ENCODE measurements at places on chromosomes 11 and 22.

DNA sequence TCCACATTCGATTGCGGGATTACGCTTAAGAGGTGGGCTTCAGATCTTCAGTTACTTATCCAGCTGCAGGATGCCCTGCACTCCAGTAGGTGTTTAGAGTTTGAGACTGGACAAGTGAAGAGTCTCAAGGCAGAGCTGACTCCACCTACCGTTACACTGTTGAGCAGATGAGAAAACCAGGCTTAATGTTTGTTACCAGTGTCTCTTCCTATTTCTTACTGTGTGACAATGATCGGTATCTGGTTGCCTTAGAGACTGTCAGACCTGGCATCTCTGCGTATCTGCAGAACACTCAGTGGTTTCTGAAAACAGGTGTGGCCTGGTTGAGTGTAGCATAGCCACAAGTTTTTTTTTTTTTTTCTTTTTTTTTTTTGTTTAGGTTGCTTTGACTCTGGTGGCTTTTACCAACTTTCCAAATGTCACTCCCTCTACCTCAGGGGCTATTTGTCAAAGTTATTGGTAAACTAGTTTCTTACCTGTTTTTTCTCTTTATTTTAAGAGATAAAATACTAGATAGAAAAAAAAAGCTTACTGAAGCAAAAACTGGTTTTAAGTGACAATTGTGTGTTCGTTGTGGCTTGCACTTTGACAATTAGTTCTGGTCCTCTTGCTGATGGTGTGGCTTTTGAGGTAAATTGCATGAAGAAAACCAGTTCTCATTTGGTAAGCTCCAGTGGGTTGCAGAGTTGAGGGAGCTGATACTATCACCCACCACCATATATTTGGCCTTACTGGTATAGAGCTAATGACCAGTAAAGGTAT, 284.8 kb downstream of the ETS1 start:
- DNase-seq = no peak

DNA sequence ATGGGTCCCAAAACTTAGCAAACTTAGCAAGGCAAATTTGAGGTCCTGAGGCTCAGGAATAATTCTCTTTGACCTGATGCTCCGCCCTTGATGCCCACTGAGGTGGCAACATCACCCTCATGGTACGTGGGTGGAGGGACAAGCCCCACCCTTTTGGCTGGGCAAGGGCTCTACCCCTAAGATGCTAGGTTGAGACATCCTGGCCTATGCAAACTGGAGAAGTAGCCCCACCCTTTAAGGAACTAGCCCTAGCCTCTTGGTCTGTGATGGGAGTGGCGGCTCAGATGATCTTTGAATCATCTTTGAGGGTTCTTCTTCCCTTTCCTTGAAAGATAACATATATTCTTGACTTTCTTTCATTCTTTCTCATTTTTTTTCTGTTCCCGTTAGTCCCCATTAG, 32.9 kb downstream of the CABIN1 start:
- DNase-seq = no peak

DNA sequence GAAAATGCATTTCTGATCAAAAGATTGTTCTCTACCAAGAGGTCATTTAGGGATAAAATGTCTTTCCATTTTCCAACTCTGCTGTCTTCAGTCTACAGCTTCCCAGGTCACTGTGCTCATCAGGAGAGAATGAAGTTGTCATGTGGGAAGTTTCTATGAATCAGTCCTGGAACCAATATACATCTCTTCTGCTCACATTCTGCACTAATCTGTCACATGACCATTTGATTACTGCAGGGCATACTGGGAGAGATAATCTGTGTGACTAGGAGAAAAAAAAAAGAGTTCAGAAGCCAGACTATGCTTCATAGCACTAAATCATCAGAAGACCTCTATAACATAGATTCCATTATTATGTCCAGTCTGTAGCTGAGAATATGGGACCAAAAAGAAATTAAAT, 611.5 kb downstream of the KCNA4 start:
- no peak for DNase-seq

DNA sequence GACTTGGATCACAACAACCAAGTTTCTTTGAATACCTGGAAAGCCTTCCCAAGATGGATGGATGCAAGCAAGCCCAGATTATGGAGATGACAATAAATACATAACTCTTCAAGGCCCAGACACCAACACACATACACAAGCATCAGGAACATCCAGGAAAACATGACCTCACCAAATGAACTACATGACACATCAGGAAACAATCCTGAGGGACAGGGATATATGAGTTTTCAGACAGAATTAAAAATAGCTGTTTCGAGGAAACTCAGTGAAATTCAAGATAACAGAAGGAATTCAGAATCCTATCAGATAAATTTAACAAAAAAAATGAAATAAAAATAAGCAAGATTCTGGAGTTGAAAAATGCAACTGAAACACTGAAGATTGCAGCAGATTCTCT, 659.4 kb downstream of the METTL15 start:
- no peak for DNase-seq

- DNase-seq = peak; percentile 3
Measured at GRCh38 chr11:20363500-20364340, at the start of gene HTATIP2. TSS of gene HTATIP2 (plus strand) at chr11:20363714. CDS start at chr11:20364238, 524 bp downstream.

- no peak for DNase-seq
Measured at GRCh38 chr22:36180928-36181327, 20.4 kb upstream of the APOL3 start.

- DNase-seq = no peak
Measured at GRCh38 chr11:118913411-118914125, 12.2 kb downstream of the BCL9L start.

DNA sequence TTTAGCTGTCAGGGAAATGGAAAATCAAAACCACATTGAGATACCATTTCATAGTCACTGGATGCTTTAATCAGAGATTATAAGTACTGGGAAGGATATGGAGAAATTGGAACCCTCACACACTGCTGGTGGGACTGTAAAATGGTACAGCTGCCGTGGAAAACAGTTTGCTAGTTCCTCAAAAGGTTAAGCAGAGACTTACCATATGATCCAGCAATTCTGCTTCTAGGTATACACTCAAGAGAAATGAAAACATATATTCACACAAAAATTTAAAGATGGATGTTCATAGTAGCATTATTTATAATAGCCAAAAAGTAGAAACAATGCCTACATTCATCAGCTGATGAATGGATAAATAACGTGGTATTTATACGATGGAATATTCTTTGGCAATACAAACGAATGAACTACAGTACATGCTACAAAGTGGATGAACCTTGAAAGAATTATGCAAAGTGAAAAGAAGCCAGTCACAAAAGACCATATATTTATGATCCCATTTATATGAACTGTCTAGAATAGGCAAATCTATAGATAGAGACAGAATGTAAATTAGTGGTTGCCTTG, 23.0 kb downstream of the RNF121 start:
- no peak for DNase-seq

DNA sequence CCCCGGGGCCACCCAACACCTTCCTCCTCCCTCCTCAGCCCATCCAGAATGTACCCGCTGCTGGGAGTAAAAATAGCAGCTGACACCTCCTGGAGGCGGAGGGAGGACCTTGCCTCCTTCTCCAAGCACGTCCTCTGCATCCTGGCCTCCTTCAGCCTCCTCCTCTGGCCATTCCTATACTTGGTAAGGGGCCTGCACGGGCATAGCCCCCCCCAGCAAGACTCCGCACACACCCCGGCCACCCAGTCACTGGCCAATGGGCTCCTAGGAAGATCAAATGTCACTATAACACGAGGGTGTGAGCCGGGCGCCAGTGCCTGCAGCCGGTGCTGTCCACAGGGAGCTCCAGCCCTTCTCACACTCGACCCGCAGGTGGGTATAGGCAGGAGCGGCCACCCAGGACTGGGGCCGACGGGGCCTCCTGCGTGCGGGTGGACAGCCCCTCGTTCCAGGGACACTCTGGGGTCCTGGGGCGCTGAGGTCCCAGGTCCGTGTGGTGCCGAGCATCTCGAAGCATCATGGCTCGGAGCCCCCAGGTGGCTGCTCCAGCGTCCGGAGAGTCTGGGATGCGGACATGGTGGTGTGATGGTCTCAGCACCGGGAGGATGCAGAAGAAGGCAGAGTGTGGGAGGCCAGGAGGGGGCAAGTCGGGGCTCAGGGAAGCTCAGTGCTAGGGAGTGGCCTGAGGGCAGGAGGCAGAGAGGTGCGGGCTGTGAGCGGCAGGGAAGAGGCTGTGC, at the start of gene TNNT3:
TNNT3 (plus strand) TSS at position 313 of the 737 bp plus-strand sequence. CDS start 3,172 bp downstream, outside the sequence.
- DNase-seq = no peak

- DNase-seq = no peak
Measured at GRCh38 chr11:77014669-77015068, 19.5 kb upstream of the B3GNT6 start.

GRCh38 chr11:67118181-67118766, 789 bp upstream of the KDM2A start:
- DNase-seq = no peak

GRCh38 chr22:44888491-44889254, 121.1 kb downstream of the PHF21B start:
- no peak for DNase-seq

DNA sequence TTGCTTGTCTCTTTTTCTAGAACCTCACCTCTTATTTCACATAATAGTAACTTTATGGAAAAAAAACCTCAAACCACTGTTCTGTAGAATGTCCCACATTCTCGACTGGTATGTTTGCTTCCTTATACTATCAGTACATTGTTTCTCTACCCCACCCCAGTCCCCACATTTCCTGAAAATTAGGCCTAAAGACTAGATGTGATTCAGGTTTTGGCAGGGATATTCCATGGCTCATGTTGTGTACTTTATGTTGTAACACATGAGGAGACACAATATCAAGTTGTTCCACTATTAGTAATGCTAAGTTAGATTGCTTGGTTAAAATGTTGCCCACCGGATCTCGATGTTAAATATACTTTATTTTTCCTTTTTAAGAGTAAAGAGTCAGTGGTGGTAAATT, 34.7 kb downstream of the DDIAS start:
- DNase-seq = no peak

GRCh38 chr11:10022764-10023163, 271.3 kb downstream of the SBF2 start:
- no peak for DNase-seq

DNA sequence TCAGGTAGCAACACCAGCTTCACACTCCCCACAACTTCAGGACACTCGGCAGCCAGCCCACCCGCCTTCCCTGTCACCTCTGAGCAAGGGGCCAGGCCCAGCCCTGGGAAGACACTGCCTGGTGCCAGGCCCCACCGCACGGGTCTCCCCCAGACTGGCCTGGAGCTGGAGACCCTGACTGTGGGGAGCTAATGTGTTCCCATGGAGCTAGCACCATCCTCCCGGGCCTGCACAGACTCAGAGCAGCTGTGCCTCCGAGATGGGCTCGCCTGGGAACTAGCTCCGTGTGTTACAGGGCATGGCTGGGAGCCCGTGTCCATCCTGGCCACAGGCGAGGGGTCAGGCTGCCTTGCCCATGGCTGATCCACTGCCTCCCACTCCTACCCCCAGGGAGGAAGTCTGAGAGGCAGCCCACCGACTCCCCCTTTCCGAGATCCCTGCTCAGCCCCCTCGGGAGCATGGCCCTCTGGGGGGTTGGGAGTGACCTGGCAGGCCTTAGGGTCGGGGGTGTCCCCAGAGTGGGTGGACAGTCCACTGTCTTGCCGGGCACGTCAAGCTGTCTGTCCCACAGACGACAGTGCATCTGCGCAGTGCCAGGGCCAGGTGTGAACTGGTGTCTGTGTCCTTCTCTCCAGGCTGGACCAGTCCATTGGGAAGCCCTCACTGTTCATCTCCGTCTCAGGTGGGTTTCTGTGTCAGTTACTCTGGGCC, 76.7 kb upstream of the KCNQ1OT1 start:
- DNase-seq = no peak

DNA sequence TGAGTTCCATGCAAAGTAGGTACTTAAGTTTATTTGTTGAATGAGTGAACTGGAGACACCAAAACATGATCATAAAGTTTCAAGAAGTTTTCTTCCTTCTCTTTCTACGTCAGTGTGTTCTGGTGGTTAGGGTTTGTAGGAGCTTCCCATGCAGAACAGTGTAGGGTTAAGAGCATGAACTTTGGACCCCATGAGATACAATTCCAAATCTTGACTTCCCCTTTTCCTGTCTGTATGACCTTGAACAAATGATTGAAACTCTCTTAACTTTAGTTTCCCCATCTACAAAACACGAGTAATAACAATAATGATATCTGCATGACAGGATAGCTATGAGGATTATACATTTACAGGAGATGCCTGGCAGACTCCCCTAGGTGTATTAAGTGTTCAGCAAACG, 41.0 kb upstream of the TENM4 start:
- no peak for DNase-seq

DNA sequence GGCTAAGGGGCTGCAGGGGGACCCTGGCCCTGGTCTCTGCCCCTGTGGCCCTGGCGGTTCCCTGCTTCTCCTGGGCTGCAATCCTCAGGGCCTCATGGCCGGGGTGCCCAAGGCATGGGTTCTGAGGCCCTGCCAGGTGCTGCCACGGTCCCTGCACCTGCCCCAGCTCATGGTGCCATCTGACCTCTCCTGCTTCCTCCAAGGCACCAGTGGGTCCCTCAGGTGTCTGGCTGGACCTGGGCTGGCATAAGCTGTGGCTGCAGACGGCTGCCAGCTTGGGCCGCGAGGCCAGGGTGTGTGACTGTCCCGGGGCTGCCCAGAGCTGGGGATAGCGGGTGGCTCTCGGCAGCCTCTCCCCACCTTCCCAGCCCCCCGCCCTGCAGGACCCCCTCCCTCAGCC, 2.0 kb downstream of the INS start:
- DNase-seq = no peak

DNA sequence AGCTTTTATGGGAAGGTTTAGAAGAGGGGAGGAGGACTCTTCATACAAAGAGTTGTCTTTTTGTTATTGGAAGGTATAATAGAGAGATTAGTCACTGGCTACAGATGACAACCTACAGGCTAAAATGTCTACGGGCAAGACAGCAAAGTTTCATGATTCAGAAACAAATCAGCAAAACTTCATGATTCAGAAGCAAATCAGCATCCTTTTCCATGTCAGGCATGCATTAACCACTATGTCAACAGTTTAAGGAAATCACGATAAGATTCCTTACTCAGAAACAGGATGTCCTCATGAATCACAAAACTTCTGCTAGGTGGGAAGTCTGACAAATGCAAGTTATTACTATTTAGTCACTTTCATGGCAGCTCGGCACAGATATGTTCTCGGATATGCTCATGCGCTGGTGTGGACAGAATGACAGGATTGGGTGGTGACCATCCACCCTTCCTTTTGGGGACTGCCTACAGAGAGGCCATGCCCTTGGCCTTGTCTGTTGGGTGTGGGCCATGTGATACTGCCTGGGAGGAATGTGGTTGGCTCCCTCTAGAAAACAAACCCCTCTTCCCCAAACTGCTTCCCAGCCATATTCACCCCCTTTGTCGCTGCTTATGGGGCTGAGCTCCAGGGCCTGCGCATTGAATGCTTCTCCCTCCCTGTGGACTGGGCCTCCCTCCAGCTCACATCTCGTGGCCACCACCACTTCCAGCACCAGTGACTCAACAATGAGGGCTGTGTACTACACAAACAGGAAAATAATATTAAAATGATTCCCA, 10.1 kb downstream of the C11orf91 start:
- no peak for DNase-seq

Measured in SHP77 (cell line).